ENCODE measurements at places on chromosomes 5 and 9.

DNA sequence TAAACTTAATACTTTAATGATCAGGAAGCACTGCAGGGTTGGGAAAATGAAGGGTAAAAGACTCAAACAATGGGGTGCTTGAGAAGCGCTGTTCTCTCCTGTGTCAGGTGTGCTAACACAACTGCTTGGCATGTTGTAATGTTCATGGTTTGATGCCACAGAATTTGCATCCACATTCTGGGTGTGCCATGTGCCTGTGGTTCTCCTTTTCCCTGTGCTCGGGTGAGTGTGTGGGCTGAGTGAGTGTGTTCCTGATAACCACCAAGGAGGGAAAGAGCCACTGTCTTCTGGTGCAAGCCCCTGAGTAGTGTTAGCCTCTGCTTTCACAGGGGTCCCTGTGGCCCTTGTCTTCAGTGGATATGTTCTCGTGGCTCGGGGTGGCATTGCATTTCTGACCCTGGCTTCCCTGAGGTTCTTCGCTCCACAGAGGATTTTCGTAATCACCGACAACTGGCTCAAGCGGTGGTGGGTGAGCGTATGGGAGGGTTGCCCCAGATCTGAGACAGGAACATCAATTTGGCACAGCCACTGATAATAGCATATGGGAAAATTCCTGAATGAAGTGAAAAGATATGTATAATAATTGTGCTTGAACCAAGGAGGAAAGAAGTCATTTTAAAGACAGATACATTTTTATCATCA is 102.0 kb downstream of the MVB12B start:
- no peak for DNase-seq

- peak; percentile 63 for DNase-seq
These were observed 12.9 kb downstream of the TCF7 start for GRCh38 chr5:134127376-134127861.

DNA sequence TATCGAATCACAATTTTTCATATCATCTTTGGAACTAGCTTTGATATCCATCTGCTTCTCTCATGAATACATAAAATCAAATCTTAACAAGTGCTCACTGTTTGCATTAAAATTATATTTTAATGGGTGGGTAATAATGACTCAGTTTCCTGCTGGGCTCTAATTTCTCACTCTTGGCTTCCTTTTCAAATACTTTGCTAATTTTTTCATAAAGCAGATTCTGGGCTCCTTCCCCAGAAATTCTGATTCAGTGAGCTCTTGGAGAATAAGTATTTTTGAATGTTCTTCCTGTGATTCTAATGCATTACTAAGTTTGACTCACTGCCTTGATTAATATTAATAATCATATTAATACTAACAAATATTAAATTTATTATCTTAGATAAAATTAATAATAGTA is 48.9 kb downstream of the YIPF5 start:
- no peak for DNase-seq

DNA sequence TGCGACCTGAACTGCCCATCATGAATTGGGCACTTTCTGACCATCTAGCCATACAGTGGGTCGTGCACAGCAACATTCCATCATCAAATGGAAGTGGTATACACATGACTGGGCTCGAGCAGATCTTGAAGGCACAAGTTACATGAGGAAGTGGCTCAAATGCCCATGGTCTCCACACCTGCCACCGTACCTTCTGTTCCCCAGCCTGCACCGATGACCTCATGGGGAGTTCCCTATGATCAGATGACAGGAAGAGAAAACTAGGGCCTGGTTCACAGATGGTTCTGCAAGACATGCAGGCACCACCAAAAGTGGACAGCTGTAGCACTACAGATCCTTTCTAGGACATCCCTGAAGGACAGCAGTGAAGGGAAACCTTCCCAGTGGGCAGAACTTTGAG is 21.8 kb downstream of the MTMR12 start:
- no peak for DNase-seq

DNA sequence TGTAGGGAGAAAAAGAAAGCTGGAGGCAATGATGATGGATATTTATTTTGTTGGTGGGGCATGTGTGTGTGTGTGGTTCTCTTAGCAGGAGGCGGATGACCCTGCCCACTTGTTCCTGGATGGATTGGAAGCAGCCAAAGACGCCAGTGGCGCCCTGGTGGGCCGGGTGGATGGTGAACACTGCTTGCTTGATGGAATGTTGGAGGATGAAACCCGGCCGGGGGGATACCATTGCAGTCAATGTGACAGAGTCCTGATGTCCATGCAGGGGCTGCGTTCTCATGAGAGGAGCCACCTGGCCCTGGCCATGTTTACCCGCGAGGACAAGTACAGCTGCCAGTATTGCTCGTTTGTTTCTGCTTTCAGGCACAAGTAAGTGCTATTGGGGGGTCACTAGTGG is 69.2 kb downstream of the ZNF462 start:
- no peak for DNase-seq

- no peak for DNase-seq
These were observed 575.3 kb upstream of the MEF2C start for GRCh38 chr5:89458332-89458656.

- no peak for DNase-seq
These were observed 61.5 kb downstream of the UBE2QL1 start for GRCh38 chr5:6510132-6510531.

DNA sequence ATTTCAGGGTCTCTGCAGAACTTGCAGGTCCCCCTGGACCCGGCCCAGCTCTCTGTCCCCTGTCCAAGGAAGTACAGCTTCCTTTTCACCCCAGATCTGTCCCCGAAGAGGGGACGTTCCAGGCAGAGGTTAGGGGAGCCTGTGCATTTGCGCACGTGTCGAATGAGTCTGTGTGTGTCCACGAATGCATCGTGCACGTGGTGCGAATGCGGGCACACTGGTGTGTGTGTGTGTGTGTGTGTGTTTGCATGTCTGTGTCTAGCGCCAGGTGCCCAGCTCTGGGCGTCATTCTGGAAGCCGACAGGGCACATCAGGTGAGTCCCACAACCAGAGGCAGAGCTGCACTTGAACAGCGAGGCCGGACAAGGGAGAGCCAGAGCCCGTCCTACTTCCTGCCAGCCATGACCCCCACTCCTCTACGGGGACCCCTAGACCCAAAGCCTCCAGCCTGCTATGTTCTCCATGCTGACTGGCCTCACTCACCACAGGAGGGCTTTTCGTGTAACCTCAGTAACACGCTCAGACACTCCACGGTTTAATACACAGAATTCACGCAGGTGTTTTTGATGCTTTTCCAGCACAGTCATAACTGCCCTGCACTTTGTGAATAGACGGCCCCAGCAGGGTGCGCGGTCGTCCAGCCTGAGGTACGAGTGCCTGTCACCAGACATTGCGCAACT is 41.3 kb upstream of the CACNA1B start:
- DNase-seq: no peak

DNA sequence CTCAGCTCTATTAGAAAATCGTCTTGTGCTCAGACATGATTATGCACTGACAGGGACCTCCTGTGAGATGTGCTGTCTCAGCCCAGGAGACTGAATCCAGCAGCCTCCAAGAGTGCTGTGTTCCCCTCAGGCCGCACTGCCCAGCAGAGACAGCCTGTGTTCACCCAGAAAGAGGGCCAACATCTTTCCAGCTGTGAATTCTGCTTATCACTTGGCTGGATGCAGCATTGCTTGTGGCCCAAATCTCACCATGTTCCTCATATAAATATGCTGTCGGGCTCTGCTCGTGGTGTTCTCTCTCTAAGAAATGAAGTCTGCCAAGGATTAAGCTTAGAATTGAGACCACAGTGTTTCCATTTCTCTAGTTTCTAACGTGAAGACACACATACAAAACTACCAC is 983.0 kb upstream of the WWC1 start:
- DNase-seq: no peak

GRCh38 chr5:37773809-37774208 is 66.0 kb downstream of the GDNF start:
- DNase-seq: no peak

DNA sequence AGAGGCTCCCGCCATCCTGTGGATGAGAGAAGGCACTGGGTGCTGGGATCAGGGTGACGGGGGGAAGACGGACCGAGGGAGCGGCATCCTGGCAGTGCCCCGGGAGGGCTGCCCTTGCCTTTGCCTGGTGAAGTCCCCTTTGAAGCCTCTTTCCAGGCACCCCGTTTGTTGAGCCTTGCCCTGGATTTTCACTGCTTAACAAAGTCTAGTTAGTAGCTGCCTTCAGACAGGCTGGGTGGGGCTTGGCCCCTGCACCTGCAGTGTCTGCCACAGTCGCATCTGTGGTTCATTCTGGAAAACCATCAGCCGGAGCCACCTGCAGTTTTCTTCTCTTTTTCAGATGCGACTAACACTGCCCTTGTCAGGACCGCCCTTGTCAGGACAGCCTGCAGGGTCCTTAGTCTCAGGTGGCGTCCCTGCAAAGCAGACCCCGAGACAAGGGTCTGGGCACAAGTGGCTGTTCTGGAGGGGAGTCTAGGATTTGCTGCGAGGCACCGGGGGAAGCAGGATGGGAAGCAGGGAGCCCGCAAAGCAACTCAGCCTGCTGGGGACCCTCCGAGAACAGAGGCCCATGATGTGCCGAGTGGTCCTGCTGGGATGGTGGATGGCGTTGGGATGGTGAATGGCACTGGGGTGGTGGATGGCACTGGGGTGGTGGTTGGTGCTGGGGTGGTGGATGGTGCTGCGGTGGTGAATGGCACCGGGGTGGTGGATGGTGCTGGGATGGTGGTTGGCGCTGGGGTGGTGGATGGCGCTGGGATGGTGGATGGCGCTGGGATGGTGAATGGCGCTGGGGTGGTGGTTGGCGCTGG is 147.9 kb upstream of the COL5A1 start:
- DNase-seq: no peak

DNA sequence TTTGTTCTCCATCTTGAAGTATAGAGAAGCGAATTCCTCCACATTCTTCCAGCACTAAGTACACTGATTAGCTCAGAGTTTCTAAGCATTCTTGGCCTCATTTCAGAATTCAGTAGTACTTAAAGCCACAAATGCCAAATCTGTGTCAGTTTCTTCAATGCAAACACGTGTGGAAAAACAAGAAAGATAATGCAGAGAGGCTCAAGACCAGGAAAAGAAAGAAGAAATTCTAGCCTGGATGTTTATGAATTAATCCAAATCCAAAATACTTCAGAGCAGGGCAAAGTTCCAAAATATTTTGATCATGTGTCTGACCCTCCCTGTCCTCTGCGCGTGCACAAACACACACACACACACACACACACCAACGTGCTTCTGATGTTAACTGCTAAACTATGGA is 457.6 kb downstream of the SLCO4C1 start:
- DNase-seq: no peak

- no peak for DNase-seq
These were observed 60.2 kb downstream of the PCSK1 start for GRCh38 chr5:96372726-96373380.

DNA sequence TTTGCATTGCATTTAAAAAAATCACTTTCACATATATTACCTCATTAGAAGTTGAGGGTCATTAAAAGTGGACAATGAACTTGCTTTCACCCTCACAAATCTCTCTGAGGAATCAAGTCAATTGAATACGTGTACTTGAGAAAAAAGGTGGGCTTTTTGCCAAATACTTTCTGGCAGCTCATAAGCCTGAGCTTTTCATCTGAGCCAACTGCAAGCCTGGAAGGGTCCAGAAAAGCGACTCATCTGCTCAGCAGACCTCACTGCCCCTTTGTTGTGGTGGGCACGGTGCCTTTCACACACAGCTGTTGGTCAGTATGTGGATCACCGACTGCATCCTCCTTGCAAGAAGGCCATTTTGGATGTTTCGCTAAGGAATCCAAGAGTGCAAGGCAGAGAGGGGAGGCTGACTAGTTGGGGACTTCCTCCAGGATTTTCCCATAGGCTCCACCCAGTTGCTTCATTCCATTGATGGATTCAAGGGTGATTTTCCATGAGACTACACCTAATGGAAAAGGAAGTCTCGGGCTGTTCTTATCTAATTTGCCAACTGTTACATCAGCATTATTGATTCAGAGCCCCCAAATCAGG is 564.7 kb downstream of the PDE4D start:
- no peak for DNase-seq

DNA sequence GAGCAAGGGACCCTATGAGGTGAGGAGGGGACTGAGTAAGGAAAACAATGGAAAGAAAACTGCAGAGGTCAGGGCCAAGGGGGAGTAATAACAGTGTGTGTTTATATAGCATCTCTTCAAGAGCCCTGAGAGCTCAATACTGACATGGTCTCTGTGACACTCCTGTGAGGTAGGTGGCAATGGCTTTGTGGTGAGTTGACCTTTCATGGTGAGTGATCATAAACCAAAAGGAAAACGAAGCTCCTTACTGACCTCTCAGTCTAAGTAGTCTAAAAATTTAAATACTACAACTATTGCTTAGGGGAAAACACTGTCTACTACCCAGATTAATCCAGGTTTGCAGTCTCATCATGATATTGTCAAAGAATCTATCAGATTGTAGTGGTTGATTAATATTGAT is 130.9 kb downstream of the SNCAIP start:
- peak; percentile 27 for DNase-seq

- DNase-seq: peak; percentile 77
These were observed 43.1 kb downstream of the LHX2 start for GRCh38 chr9:124054582-124055227.

- no peak for DNase-seq
These were observed 119.9 kb downstream of the C9orf152 start for GRCh38 chr9:110088099-110088498.

GRCh38 chr5:137431051-137431450 is 68.1 kb downstream of the SPOCK1 start:
- DNase-seq: no peak

DNA sequence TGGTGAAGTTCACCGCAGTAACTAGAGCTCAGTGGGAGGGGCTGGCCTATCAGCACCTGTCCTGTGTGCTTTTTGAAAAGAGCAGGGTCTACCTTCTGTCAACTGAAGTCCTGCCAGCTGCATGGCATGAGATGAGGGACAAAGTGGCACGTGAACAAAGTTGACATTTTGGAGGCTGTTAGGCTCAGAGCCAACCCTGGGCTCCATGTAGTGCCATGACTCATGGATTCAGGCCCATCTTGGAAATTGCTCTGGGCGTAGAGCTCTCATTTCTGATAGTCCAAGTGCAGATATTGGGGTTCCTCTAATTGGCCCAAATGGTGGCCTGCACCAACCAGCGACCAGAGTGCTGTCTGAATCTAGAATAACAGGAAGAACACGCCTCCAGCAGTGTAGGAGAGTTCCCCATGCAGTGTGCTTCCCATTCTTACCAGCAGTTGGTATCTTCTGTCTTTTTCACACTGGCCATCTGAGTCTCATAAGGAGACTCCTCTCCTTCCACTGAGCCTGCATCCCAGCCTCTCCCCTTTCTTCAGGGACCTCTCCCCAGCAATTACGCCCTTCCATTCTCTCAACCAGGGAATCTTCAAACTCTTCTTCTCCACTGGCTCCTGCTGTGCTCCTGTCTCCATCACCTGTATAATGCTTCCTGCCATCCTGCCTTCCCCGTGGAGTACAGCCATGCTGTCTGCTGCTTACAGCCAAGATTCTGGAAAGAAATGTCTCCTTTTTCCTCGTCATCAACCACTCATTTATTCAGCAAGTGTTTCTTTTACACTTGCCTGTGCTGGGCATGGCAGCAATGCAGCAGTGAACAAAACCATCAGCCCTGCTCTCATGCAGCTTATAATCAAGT is 30.4 kb downstream of the IRF1 start:
- no peak for DNase-seq

DNA sequence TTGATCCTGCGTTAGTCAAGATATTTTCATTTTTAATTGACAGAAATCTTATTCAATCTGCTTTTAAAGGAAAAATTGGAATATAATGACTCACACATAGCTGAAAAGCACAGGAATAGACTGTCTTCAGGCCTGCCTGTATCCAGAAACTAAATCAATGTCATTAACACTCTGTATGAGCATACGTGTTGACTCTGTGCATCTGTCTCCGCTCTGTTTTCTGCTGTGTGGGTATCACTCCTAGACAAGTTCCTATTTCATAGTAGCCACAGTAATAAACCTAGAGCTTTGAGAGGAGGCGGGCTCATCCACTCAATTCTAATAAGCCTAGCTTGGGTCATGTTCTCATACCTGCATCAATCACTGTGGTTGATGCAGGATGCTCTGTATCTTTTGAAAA is 267.6 kb downstream of the KCTD16 start:
- DNase-seq: no peak
